MV-4-11 (cell line): ENCODE measurements at places on chromosomes 16 and 17.
A peak's percentile ranks its signal among the peaks of the same experiment; 100 is the strongest.

DNA sequence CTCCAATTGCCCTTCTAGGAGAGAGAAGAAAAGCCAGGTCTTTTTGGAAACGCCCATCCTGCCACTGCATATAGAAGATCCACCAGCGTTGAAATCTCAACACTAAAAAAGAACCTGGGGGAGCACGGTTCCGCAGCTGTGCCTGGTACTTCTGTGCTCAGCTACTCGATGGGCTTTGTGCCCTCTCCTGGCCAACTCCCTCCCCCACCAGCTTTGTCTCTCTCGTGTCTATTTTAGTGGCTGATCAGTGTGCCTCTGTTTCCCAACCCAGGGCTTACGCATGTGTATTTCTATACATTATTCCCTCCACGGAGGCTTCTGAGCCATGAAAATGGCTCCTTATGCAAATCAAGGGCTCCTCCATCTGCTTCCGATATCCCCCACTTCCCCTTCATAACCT lies 83.5 kb downstream of the RBFOX3 start:
- DNase-seq: no peak

- no peak for DNase-seq
Measured at GRCh38 chr17:9330141-9330540, 245.5 kb downstream of the STX8 start.

GRCh38 chr17:6476810-6477179 lies 32.5 kb downstream of the PIMREG start:
- no peak for DNase-seq

DNA sequence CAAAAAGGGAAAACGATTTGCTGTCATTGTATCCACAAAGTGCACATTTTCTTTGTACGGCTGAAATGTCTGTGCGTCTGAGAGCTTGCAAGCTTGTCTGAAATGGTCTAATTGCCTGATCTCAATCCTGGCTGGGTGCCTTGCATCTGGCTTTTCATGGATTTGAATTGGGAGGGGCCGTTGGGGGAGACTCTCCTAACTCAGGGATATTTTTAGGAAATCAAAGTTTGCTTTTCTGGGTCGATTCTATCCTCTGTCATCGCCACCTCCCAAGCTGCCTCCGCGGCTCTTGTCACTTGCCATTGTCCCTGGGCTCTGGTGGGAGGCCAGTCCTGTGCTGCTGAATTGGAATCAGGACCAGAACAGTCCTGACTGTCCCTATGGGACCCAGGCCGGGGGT lies 33.3 kb upstream of the MGAT5B start:
- DNase-seq: no peak

- DNase-seq: no peak
Measured at GRCh38 chr16:86158688-86159360, 259.9 kb downstream of the IRF8 start.

DNA sequence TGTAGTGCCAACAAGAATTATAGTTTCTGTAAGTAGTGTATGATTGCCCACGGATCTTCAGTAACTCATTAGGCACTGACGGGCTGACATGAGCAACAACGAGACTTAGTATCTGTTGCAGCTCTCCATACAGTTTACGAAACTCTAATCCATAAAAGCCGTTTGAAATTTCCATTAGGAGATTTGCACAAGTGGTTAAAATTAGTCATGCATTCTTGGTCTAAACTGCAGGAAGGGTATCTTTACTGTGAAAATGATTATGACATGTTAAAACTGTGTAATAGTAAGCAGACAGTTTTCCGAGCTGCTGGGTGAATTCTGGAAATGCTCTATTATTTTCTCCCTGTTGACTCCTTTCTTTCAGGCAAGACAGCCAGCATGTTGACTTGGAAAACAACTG lies 605.0 kb downstream of the WWOX start:
- DNase-seq: no peak

DNA sequence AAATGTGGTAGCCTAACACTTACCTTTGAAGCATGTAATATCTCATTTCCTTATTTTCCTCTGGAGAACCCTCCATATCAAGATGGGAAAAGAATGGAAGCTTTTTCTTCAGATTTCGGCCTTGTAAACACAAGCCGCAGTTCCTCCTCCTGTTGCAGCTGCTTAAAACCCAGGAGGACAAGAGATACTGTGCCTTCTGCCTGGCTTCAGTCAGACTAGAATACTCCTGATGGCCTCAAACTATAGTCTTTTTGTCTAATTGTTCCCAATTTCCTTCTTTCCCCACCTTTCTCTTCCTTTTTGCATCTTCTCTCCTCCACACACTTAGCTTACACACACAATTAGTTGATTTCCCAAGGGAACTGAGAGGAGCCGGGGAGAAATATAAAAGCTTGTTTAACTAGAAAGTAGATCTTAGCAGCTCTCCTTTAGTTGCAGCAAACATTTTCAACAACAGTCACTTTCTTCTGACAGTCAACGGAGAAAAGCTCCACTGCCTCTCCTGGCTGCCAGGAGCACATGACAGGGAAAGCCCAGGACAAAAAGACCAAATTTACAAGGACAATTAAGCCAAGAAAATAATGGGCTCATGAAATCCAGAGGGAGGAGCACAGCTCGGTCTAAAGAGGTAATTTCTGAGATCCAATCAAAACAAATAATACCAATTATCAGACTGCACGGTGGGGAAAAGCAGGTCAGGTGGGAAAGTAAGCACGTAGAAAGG lies 76.4 kb upstream of the C17orf78 start:
- DNase-seq: no peak

DNA sequence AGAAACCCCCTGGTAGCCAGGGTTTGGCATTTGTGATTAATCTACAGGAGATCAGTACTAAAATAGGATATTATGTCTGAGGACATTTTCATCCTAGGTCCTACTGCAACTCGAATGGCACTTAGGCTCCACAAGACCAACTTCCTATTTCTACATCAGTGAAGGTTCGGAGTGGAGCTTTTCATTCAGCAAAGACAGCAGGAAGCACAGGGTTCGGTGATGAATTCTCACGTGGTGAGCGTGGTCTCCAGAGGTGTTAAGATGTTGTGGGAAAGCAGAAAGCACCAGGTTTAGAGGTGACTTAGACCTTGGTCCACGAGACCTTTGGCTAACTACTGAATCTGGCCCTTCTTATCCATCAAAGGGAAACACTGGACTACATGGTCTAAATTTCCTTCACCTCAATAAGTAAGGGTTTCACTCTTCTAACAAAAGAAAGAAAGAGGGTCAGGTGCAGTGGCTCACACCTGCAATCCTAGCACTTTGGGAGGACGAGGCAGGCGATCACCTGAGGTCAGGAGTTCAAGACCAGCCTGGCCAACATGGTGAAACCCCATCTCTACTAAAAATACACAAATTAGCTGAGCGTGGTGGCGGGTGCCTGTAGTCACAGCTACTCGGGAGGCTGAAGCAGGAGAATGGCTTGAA lies 13.9 kb upstream of the HELZ start:
- DNase-seq: peak; percentile 67

GRCh38 chr17:50501054-50501453 lies 7.2 kb upstream of the MYCBPAP start:
- DNase-seq: no peak

DNA sequence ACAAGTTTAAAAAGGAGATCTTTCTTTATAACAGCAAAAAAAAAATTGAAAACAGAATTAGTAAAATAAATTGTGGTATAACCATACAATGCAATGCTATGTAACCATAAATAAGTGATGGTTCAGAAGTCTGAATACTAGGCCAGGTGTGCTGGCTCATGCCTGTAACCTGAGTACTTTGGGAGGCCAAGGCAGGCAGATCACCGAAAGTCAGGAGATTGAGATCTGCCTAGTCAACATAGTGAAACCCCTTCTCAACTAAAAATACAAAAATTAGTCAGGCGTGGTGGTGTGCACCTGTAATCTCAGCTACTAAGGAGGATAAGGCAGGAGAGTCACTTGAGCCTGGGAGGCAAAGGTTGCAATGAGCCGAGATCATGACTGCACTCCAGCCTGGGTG lies 34.6 kb downstream of the CCT6B start:
- no peak for DNase-seq

DNA sequence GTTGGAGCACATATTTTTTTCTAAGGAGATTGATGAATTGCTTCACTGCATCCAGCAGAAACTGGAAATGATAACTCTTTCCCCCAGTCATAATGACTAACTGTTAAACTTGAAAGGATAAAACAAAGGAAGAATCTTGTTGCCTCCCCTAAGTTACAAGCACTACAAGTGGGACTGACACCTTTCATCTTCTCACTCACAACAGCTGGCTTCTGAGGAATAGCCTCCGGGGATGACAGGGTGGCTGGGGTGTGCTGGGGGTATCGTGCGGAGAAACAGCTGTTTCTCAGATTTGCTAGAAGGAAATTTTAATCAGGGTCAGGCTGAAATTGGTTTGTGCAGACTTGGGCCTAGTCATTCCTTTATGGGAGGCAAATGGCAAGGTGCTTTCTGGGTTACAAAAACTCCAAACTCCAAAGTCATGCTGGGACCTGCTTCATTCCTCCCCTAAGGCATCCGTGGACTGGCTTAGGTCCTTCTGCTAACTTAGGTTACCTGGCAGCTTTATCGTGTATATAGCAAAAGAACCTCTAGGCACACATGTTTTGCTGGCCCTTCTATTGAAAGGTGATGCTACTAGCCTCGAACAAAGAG lies 557.2 kb downstream of the TOX3 start:
- DNase-seq: no peak

- DNase-seq: no peak
Measured at GRCh38 chr17:76138896-76139752, 1.9 kb downstream of the FOXJ1 start.

DNA sequence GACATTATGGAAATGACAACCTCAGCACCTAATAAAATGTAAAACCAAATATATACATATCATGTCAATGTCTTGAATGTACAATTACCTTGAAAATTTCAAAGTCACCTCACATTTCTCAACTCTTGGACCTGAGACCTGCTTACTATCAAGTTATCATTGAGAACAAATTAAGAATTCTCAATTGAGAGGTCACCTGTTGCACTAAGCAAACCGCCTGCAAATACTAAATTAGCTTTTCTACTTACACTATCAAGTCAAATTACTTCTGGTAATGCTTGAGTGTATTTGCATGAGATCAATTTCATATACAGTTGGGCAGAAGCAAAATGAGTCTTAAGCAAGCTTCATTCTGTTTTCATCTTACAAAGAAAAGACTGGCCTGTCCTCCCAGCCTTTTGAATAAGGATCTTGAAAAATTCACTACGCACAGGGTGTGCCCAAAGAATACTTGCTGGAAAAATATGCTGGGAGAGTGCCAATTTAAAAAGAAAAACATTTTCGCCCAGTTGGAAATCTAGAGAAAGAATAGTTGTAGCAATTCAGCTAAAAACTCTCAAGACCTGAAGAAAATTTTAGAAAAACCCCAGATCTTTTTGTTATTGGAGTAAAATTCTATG lies 35.7 kb downstream of the KANSL1 start:
- no peak for DNase-seq

- peak; percentile 60 for DNase-seq
Measured at GRCh38 chr16:23514381-23515152, 4.3 kb upstream of the GGA2 start.

DNA sequence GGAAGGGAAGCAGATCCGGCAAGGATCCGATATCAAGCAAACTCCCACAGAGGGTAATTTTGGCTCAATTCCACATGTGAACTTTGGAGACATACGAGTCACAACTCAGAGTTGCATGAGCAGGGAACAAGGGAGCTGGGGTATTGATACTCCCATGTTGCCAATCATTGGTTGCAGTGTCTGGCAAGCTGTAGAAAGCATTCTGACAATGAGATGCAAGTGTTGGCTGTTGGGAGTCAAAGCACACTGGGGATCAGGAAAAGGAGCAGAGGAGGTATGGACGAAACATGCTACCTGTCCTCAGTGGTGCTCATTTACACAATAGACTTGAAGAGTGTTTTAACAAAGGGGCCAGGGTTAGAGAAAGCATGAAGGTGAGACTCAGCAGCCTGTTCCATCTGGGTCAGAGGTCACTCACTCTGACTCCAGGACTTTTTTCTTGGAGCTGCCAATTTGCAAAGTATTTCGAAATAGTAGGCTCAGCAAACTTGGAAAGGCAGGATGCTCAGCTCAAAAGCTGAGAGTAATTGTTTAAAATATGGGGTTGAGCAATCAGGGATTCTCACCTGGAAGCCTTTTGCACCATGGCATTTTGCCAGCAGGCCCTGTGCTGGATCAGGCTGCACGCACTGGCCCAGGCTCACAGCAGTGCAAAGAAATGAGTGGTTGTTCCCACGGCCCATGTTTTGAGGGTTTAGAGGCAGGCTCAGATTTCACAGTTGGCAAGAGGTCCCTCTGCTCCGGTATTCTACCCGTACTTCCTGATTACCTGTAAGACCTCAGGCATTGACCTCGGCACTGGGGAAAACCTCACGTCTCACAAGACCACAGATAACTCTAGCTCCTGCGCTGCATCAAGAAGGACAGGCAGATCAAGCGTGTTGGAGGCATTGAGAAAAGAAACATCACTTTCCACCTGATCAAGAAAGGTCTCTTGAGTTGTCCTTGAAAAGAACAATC lies 17.6 kb upstream of the NKD1 start:
- no peak for DNase-seq

DNA sequence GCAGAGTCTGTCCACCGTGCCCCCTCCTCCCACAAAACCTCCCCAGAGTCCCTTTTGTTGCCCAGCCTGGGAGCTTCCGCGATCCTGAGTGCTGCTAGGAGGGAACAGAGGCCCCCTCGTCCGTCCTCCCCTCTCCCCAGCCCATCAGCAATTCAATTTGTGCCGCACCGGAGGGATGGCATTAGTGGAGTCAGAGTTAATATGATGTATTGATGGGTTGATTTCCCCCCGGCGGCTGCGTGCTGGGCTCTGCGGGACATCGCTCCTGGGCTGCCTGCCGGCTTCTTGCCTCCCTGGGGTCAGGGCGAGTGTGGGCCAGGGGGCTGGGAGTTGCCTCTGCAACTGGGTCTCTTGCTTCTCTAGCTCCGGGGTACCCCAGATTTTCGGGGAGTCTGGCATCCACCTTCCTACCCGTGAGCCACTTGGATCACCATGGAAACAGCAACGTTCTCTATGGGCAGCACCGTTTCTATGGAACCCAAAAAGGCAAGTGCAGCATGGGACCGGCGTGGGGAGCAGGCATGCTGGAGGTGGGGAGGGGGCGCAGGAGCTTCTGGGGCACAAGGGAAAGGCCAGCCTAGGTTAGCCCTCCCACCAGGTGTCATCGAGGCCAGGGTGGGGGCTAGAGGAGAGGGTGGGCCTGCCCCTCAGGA lies 42.9 kb downstream of the BAHCC1 start:
- DNase-seq: no peak

DNA sequence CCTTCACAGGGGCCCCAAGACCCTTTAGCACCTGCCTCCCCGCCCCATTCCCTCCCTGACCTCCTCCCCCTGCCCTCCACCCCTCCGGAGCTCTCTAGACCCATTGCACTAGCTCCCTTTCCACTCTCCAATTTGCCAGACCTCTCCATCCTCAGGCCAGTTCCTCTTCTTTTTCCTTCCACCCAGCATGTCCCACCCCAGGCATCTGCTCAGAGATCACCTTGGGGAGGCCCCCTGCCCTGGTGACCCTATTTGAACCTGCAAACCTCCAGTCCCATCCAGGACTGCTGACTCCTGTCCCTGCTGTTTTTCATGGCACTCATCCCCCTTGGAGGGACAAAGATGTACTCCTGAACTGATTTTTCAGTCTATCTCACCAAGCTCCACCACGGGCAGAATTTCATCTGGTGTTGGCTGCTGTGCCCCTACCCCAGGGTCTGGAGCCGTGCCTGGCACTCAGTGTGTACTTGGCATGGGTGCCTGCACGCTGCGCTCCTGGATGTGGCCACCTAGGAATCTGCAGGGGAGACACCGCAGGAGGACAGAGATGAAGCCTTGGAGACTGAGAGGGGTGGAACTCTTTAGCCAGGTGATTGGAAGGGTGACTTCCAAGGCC lies 85.6 kb upstream of the CACNG5 start:
- no peak for DNase-seq

GRCh38 chr17:37025238-37025637 lies 76.5 kb downstream of the AATF start:
- DNase-seq: no peak

GRCh38 chr17:39845052-39845846 lies 18.9 kb downstream of the IKZF3 start:
- no peak for DNase-seq
